ENCODE measurements at places on chromosomes 6 and 20.

DNA sequence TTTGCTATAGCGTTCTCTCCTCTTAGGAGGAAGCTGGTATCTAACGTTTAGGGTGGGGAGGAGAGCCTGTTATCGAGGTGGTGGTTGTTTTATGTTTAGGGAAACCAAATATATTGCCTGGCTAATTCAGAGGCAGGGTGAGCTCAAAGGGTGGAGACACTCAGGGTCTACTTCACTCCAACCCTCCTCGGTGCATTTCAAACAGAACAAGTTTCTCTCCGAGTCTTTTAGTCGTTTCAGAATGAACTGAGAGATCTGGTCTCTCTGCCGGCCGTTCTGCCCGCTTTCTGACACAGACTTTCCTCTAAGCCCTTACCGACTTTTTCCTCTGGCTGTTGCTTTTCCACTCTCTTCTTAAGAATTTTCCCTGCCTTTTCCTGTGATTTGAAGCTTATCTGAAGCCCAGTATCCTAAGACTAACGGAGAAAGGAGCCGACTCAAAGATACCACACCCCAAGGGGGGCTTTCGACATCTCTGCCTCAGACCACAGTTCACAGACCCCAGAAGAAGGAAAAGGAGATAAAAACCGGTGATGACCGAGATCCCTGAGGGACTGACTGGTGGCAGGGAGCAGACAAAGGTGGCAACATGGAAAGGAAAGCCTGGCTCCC lies 865 bp downstream of the STK38 start:
- DNase-seq: no peak

DNA sequence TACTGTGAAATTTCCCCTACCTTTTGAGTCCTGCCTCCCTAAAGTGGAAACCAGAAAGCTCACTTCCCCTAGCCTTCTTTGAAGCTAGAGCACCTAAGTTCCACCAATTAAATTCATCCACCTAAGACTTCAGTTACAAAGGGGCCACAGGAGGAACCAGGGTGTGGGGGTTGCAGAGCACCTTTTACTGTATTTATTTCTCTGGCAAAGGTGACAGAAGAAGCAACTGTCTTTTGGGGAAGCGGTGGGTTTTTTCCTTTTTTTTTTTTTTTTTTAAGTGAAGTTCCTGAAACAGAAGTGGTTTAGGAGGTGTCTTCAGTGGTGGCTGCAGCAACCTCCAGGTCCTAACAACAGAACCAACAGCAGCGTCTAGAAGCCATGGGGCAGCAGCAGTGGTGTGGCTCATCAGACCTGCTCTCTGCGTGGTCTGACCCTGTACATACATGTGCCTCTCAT lies 13.1 kb downstream of the PSMB9 start:
- no peak for DNase-seq

GRCh38 chr20:19396460-19397081 lies 184.1 kb downstream of the SLC24A3 start:
- no peak for DNase-seq

- DNase-seq: no peak
These were observed 48.8 kb downstream of the PRL start for GRCh38 chr6:22247916-22248482.

DNA sequence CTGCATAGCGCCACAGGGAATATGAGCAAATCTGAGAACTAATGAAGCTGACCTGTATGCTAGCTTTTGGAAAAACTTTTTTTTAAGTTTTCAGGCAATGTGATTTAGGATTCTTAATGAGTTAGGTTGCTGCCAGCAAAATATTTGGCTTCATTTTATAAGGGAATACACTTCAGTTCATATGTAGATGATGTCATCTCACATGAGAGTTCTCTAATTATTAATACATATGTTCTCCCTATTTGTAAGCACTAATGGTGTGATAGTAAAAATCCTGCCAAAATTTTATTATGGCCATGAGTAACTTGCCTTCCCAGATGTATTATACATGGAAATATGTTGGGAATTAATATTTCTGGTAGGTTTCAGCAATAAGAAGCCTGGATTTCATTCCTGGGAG lies 573.8 kb downstream of the EPM2A start:
- DNase-seq: no peak

GRCh38 chr6:39816747-39817146 lies 24.6 kb downstream of the DAAM2 start:
- no peak for DNase-seq

DNA sequence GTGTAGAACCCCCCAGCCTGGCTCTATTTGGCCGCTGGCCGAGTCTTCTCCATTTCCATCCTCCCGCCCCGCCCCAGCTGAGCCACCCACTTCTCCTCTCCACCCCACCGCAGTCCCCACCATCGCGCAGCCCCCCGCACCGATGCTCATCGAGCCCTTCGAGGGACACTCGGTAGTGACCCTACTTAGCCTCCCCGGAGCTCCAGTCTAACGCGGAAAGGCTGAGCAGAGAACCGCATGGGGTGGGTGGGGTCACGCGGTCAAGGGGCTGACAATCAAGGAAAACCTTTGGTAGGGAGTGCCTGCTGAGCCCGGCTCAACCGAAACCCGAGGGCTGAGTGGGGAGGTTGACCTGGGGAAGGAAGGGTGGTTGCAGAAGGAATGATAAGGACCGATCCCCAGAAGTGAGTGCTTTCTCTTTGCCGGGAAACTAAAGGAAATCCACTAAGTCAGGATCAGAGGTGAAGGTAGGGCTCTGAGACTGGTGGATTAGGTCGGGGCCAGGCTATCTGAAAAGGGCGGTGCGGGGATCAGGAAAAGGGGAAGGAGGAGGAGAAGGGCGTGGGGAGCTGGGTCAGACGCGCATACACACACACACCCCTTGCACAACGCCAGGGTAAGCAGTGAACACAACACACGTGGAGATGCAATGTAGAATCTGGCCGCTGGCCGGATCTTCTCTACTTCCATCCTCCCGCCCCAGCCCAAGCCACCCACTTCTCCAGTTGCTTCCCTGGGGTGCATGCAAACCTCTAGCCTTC lies 49.8 kb downstream of the CPXM1 start:
- no peak for DNase-seq

DNA sequence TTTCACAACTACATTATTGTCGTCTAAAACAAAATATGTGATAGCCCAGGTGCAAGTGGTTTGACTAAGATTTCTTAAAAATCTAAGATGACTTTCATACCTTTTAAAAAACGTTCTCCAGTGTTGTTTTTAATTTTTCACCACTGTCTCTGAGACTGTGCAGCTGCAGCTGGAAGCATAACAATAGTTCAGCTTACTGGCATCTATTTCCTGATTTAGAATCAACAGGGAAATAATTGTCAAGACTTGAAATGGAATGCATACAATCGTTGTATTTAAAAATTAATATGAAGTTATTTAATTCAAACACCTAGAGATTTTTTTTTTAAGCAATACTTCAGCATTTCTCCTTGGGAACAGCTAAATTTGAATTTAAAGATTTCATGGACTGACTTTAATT lies 982.0 kb upstream of the EPHA7 start:
- DNase-seq: no peak

All from NCI-H1930 (cell line).